ENCODE measurements at places on chromosomes 11 and 22.
A peak's percentile ranks its signal among the peaks of the same experiment; 100 is the strongest.

DNA sequence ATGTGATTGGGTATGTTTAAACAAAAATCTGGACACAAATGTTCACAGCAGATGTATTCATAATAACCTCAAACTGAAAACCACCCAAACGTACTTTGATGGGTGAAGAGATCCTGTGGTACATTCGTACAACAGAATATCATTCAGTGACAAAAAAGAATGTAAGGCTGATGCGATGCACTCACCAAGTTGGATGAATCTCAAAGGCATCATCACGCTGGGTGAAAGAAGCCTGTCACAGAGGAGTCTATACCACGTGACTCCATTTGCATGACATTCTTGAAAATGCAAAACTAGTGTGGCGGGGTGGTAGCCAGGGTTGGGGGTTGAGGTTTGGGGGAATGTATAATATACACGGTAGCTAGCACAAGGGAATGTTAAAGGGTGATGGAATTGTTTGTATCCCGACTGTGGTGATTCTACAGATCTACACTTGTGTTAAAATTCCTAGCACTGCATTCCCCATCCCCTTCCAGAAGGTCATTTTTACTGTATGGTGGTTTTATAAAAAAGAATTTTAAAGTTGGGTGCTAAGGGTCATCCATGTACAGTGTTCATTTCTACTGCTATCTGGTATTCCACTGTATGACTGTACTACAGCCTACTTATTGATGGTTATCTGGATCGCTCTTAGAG, 35.0 kb upstream of the SLC25A1 start:
- DNase-seq = no peak

DNA sequence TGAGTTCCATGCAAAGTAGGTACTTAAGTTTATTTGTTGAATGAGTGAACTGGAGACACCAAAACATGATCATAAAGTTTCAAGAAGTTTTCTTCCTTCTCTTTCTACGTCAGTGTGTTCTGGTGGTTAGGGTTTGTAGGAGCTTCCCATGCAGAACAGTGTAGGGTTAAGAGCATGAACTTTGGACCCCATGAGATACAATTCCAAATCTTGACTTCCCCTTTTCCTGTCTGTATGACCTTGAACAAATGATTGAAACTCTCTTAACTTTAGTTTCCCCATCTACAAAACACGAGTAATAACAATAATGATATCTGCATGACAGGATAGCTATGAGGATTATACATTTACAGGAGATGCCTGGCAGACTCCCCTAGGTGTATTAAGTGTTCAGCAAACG, 41.0 kb upstream of the TENM4 start:
- DNase-seq = no peak

- DNase-seq = no peak
Observed at GRCh38 chr11:27012234-27012921, 18.5 kb downstream of the FIBIN start.

GRCh38 chr11:58927393-58928106, 11.7 kb upstream of the GLYATL1 start:
- DNase-seq = peak; percentile 12

- DNase-seq = peak; percentile 33
Observed at GRCh38 chr22:43011079-43011478, 3.9 kb downstream of the PACSIN2 start.

- no peak for DNase-seq
Observed at GRCh38 chr11:58027341-58027740, 3.4 kb upstream of the OR6Q1 start.

GRCh38 chr11:80519596-80520506, 1079.0 kb upstream of the TENM4 start:
- DNase-seq = no peak

DNA sequence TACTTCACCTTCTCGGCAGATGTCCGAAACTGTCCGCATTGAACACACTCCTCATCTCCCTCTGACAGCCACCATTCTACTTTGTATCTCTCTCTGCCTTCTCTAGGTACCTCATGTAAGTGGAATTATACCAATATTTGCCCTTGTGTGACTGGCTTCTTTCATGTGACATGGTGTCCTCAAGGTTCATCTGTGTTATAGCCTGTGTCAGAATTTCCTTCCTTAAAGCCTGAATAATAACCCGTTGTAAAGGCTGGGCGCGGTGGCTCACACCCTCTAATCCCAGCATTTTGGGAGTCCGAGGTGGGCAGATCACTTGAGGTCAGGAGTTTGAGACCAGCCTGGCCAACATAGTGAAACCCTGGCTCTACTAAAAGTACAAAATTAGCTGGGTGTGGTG, 40.4 kb upstream of the PPP6R3 start:
- DNase-seq = no peak

GRCh38 chr22:38799265-38800002, 5.5 kb upstream of the DNAL4 start:
- no peak for DNase-seq

- DNase-seq = no peak
Observed at GRCh38 chr22:20283674-20284066, 15.6 kb upstream of the RTN4R start.

- no peak for DNase-seq
Observed at GRCh38 chr11:122190768-122191167, 74.8 kb upstream of the BLID start.

GRCh38 chr11:70225681-70226177, 22.6 kb downstream of the FADD start:
- peak; percentile 91 for DNase-seq

DNA sequence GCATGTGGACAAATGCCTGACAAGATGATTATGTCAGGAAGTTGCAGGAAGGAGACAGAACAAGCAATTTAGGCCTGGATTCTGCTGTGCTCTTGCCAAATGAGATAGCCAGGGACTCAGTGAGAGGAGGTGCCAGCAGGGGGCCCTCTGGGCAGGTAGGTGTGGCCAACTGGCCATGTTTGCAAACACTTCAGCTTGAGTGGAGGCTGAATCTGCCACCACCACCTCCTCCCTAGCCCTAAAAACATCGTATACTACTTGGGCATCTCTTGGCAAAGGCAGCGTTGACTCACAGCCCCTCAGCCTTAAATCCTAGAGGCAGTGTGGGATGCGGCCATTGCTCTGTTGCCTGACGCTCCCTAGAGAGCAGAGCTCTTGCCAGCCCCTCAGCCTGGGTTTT, 95.1 kb upstream of the PLET1 start:
- peak; percentile 33 for DNase-seq

DNA sequence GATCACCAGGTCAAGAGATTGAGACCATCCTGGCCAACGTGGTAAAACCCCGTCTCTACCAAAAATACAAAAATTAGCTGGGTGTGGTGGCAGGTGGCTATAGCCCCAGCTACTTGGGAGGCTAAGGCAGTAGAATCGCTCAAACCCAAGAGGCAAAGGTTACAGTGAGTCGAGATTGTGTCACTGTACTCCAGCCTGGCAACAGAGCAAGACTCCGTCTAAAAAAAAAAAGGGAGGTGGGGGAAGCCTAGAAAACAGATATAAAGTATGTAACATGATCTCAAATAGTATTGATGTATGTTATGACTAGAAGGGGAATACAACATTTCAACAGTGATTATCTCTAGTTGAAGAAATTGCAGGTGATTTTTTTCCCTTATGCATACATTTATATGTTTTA, 61.4 kb downstream of the SLC1A2 start:
- DNase-seq = no peak

- DNase-seq = no peak
Observed at GRCh38 chr11:115188898-115189278, 315.3 kb downstream of the CADM1 start.

- DNase-seq = peak; percentile 3
Observed at GRCh38 chr22:17910561-17911311, 113.6 kb downstream of the MICAL3 start.

DNA sequence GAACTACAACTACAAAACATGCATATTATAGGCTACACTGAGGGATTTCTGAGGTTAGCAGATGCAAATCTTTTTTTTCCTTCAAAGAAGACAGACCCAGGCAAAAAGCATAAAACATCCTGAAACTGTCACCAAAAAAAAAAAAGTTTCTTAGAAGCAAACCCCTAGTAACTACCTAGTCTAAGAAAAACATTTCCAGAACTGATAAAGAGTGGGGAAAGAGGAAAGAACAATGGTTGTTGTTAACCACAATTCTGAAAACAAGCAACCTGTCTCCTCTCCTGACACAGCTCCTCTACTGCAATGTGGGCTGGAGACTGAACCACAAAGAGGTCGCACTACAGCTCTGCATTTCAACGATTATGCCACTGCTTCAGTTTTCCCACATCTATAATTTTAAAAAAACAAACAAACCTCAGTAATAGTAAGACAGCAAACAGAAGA, 15.0 kb downstream of the DENND5A start:
- DNase-seq = no peak

DNA sequence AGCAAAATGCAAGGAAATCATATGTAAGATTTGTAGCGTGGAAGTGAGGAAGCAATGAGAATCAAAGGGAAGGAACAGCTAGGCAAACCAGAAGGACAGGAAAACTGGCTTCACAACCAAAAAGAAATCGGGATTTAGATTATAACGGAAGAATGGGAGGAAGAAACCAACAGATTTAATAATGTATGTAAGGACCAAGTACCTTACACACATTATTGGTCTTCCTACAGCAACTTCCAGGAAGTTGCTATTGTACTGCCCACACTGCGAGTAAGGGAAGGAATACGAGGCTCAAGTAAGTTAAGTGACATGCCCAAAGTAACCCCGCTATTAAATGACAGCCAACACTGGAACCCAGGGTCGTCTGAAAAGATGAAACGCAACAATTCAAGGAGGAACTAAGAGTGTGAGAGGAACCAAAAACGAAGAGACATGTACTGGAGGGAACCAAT, 473 bp downstream of the TXN2 start:
- DNase-seq = no peak

DNA sequence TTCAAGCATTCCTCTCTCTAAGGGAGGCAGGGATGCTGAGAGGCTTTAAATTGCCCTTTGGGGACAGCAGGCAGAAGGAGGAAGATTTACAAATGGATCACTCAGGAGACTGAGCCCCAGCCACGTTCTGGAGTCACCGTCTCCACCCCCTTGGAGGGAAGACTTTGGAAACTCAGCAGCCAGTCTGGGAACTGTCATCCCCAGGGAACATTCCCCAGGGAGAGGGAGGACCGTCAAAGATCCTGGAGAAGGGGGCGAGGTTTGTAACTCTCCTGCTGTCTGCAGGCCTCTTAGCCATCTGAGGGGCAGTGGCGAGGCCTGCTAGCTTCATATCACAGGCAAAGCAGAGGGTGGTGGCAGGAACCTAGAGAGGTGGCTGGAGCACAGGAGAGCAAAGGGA, 56.1 kb upstream of the SLC22A12 start:
- DNase-seq = no peak

GRCh38 chr11:70928854-70929598, 323.4 kb downstream of the SHANK2 start:
- DNase-seq = no peak

- DNase-seq = no peak
Observed at GRCh38 chr11:71200761-71201160, 51.6 kb downstream of the SHANK2 start.

DNA sequence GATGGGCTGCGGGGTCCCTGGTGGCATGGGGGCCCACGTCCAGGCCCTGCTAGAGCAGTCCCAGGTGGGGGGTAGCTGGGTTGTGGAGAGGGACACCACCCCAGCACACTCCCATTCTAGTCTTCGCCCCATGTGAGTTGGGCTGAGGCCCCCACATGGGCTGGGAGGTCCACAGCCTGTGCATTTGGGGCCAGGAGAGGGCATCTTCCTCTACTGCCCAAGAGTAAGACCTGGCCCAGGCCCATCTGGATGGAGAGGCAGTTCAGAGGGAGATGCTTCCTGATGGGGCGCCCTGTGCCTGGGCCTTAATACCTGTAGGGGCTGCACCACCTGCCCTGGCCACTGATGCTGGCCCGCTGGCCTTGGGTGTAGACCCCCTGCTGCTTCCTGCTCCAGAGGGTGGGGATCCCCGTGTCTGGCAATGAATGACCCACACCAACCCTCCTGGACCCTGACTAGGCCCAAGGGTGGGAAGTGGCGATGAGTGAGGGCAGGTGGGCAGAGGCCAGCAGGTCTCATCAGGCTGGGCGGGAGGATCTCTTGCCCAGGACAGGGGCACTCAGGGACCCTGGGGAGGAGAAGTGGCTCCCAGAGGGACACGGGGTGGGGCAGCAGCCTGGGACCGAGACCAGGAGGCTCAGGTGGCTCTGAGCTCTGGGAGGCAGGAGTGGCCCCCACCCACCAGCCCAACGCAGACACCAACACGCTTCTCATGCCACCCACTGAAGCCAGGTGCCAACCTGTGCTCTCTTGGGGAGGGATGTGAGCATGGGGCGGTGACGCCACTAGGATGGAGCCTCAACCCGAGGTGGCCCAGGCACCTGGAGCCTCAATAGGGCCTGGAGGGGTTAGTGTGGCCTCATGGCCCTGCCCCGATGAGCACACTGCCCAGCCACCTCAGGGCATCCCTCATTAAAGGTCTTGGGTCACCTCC, 17.4 kb upstream of the GNB1L start:
- no peak for DNase-seq

DNA sequence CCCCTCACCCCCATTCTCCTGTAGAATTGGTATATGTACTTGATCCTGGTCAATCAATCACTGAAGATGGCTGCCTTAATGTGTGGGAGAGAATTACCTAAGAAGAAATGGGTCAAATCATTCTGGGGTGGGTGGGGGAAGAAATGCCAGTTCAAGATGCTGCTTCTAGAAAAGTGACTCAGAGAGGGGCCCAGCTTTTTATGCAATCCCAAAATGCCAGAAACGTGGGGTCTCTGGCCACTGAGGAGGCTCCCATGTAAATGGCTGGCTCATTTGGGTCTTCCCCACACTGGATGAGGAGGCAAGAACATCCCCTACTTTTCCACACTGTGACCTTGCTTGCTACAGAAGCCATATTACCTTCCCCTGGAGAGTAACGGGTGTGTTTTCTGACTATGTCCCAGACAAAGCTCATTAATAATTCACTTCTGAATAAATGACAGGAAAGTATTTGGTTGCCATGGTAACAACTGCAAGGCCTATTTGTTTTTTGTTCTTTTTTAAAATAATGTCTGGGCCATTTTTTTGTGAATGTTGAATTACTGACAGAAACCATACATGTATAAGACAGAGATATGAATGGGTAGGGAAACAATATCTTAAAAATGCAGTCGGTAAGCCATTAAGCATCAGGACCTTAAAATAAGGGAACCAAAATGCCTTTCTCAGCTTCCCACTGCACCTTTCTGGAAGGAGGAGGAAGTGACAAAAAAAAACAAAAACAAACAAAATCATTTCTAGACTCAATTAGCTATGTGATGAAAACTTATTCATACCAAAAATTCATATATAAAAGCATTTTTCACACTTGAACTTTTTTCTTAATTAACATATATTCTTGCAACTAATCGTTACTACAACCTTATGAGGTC, 32.0 kb downstream of the SLC1A2 start:
- peak; percentile 33 for DNase-seq

- peak; percentile 51 for DNase-seq
Observed at GRCh38 chr11:16902182-16902581, 112.0 kb downstream of the PLEKHA7 start.

DNA sequence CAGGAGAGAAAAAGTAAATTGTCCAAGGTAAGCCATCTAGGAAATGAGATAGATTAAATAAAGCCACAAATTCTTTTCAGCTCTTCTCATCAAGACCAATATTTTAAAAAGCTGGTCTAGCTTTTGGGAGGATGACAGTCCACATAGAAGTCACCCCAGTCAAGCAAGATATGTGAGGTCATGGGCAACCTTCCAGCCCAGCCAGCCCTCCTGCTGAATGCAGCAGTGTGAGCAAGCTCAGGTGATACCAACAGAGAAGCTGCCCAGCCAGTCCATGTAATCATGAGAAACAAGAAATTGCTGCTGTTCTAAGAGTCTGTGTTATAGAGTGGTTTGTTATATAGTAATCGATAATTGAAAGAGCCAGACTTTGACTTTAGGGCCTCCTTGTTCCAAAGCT, 28.7 kb downstream of the KCNE3 start:
- no peak for DNase-seq

GRCh38 chr22:49567899-49568750, 259.5 kb downstream of the BRD1 start:
- DNase-seq = no peak

Data from HT-29 (cell line).